ENCODE measurements at places on chromosomes 2 and 18. TPM values are rescaled to one million over a fixed set of nuclear protein-coding genes. Genes with fewer than 3 reads are reported as not detected.

Gene CREG2
- 10.0 TPM for total RNA-seq

Gene CHST10
- total RNA-seq: 15.8 TPM

Gene PER2
- total RNA-seq: 4.5 TPM

Gene CXCR4
- total RNA-seq: 0.44 TPM

Gene C2orf15
- 0.45 TPM for total RNA-seq

Gene MOCOS
- 3.8 TPM for total RNA-seq

Gene SERPINB7
- 2.9 TPM for total RNA-seq

Gene TTC31
- 19.3 TPM for total RNA-seq

Gene GREB1L
- 2.2 TPM for total RNA-seq

Gene ADGRF3
- 0.07 TPM for total RNA-seq

Gene THUMPD2
- total RNA-seq: 16.1 TPM

Gene BCL2L11
- 12.5 TPM for total RNA-seq

Gene TCF23
- not detected for total RNA-seq

Gene MARCHF4
- 62.0 TPM for total RNA-seq

Gene ACVR2A
- 4.3 TPM for total RNA-seq

Gene RGPD4
- total RNA-seq: not detected

Gene LRRC30
- not detected for total RNA-seq

Gene VIT
- total RNA-seq: not detected

Gene CTNNA2
- total RNA-seq: 0.22 TPM

Gene LYG2
- total RNA-seq: not detected

Gene TRIM43
- total RNA-seq: 0.05 TPM

Gene DPY30
- 119 TPM for total RNA-seq

Gene MERTK
- 2.1 TPM for total RNA-seq

Gene ITPRIPL1
- total RNA-seq: not detected

Gene ASIC4
- 0.06 TPM for total RNA-seq

Gene CDK15
- not detected for total RNA-seq

Gene SPEG
- total RNA-seq: 6.7 TPM

Gene EGR4
- total RNA-seq: 0.27 TPM

Gene COL4A4
- total RNA-seq: 1.9 TPM

Gene TFPI
- total RNA-seq: 72.0 TPM

Gene TACR1
- total RNA-seq: 0.39 TPM

Gene GAD1
- 0.79 TPM for total RNA-seq

Gene FEV
- total RNA-seq: not detected

Gene FSHR
- not detected for total RNA-seq

Gene DSC3
- total RNA-seq: 1.8 TPM

Gene LRRFIP1
- 99.1 TPM for total RNA-seq

Gene CCDC141
- total RNA-seq: not detected

Gene WBP1
- total RNA-seq: 80.0 TPM

Gene MYL12A
- total RNA-seq: 322 TPM

Gene RGPD3
- 0.13 TPM for total RNA-seq

Gene SNX17
- 143 TPM for total RNA-seq

Gene C2orf80
- not detected for total RNA-seq

Gene AQP12B
- total RNA-seq: not detected
